Cortex of kidney (tissue), 1 donor: ENCODE measurements at places on chromosomes 7 and 10.

DNA sequence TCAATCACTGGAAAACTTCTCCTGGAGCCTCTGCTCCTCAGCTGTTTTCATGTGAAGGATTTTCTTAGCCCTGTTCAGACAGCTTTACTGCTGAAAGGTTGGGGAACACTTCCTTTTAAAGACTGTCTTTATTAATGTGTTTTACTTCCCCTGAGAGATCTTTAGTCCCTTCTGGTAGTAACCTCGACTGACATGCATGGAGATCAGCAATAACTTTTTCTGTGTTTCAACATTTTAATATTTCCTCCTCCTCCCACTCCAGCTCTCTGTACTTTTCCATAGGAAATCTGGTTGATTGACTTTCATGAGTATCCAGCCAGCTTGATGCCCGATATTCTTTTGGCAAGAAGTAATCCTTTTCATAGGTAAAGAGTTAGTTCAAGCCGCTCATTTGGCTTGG, 62.7 kb upstream of the STRIP2 start:
- DNase-seq, result no peak

- no peak for DNase-seq
Observed at GRCh38 chr7:129245533-129245932, 20.7 kb downstream of the AHCYL2 start.

DNA sequence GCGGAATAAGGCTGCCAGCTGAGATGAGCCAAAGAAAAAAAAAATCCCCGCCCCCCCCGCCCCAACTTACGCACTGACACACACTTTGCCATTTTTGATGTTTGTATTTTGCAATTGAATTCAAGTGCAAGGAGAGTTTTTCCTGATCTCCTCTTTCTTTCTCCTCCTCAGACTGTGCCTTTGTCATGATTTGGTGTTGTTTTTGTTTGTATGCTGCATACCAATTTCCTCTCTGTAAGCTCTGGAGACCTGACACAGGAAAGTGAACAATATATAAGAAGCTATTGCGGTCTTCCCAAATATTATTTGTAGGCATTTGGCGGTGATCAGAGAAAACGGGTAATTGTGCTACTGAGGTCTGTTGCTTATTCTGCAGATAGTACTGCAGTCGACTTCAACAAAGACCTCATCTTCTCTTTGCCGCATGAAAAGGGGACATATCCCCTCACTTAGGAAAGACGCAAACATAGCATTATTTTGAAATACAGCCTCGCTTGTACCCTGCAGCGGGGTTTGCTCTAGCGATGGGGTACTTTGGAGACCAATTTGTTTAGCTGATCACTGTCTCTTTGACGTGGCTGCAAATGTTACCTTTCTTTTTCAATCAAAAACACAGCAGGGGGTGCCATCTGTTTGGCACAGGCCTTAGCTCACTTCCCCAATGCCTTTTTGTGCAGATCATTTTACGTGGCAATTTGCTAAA, 206.6 kb downstream of the SKAP2 start:
- no peak for DNase-seq

GRCh38 chr7:130231792-130232191, 24.1 kb downstream of the SSMEM1 start:
- no peak for DNase-seq

GRCh38 chr10:55311848-55312635, 511.0 kb upstream of the PCDH15 start:
- no peak for DNase-seq

DNA sequence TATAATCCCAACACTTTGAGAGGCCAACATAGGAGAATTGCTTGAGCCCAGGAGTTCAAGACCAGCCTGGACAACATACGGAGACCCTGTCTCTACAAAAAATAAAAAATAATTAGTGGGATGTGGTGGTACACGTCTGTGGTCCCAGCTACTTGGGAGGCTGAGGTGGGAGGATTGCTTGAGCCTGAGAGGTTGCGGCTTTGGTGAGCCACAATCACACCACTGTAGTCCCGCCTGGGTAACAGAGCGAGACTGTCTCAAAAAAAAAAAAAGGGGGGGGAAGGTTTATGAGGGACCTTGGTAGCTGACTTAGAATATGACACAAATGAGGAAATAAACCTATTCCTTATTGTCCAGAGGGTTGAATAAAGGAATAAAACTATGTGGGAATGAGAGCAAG, 30.8 kb downstream of the SCD start:
- DNase-seq, result no peak

GRCh38 chr7:1948887-1949680, 279.0 kb downstream of the ELFN1 start:
- DNase-seq, result no peak

DNA sequence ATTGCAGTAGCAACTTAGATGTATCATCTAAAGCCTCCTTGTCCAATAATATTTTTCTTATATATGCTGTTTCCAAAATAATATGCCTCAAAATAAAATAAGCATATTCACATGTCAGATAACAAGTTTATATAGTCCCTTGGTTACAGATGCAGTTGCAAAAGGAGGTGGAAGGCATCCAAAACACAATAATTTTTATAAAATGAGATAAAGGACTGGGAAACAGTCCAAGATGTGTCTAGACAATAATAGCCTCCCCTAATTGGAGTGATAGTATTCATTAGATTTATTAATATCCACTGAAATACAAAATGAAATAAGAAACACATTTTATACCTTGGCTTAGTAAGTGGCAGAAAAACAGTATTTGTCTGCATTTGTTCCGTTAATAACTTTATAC, 30.3 kb downstream of the BCAP29 start:
- DNase-seq, result no peak

- DNase-seq, result no peak
Observed at GRCh38 chr10:12774204-12774894, 227.2 kb downstream of the CCDC3 start.

DNA sequence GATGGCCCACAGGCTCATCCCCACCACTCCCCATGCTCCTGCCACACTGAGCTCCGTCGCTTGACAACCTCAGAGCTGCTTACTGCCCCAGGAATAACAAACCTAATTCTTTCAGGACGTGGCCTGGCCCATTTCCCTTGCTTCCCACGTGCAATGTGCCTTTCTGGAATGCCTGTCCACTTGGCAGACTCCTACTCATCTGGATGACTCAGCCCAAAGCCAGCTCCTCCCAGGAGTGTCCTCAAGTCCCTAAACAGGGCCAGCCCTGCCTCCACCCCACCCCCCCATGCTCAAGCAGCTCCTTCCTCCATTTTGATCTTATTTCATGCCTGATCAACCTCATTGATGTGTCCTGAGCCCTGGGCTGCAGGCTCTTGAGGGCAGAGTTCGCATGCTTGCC, 164.9 kb upstream of the RNF32 start:
- no peak for DNase-seq

DNA sequence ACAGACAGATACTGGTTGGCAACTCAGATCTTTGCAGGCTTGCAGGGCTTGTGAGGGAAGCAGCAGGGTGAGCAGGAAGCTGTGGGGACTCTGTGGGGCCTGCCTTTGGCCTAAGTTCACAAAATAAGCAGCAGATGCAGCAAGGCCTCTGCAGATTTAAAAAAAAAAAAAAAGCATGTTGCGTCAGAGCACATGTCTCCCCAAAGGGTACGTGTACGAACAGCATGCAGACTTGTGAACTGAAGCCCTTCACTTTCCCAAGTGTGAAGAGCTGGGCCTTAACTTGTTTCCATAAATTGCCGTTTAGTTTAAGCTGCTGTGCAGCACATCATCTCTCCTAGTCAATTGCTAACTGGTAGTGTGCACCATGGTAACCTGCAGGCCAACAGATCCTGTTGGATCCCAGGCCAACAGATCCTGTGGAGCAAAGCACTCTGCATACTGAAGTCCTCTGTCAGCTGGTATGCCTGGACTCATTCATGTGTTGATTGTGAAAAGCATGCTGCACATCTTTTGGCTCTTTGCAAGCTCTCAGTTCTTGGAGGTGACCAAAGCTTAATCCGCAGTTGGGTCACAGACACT, 10.8 kb upstream of the XPNPEP1 start:
- no peak for DNase-seq

GRCh38 chr7:158077934-158078910, 509.4 kb downstream of the PTPRN2 start:
- no peak for DNase-seq

GRCh38 chr10:132626761-132627665, 89.4 kb downstream of the INPP5A start:
- no peak for DNase-seq

GRCh38 chr7:135721198-135721820, 6.7 kb downstream of the SLC13A4 start:
- DNase-seq, result no peak

DNA sequence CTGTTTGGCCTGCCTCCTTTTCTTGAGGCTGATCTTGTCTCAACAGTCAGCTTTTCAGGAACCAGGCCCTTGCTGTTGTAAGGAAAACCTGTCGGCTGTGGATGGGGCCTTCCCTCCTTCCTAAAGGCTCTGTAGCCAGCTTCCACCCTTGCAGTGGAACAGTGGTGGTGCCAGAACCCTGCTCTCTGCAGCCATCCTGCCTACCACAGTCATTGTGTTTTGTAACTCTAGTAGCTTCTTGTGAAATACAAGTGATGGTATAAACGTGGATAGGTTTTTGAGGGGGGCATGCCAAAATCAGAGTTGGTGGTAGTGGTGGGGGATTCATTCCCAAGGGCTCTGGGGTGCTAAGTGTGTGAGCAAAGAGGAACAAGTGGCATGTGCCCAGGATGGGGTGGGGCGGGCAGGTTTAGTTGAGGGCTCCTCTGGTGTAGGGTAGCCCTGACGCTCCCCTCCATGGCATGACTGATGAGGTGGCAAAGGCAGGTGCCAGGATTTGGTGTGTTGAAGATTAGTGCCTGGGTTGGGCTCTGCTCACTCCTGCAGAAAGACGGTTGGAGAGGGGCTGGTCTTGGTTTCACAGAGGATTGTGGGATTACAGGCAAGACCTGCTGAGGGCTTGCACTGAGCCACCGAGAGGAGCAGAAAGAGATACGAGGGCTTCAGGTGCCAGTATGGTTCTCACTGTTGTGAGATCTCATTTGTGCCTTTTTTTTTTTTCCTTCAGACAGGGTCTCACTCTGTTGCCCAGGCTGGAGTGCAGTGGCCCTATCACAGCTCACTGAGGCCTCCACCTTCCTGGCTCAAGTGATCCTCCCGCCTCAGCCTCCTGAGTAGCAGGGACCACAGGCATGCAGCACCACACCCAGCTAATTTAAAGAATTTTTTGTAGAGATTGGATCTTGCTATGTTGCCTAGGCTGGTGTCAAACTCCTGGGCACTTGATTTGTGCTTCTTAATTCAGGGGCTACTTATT, 7.4 kb downstream of the TSPAN14 start:
- no peak for DNase-seq

- DNase-seq, result no peak
Observed at GRCh38 chr7:90690159-90690858, 94.2 kb downstream of the CDK14 start.

GRCh38 chr7:5217851-5218331, 27.9 kb downstream of the WIPI2 start:
- no peak for DNase-seq

GRCh38 chr7:6218329-6218728, 54.1 kb downstream of the CYTH3 start:
- DNase-seq, result no peak

DNA sequence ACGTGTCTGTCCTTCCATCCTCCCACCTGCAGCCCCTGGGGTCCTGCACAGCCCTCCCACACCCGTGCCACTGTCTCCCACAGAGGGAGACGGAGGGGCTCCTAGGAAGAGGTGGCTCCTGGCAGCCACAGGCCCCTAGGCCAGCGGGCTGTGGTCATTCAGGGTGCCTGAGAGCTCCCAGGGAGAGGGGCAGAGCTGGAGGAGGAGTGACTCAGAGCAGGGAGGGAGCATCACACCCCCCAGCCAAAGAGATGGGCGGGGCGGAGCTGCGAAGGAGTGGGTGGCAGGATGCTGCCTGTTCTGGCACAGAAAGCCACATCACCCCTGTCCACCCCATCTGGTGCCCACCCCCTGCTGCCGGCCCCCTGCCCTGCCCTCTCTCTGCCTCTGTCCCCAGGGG, 50.5 kb downstream of the STK32C start:
- no peak for DNase-seq

GRCh38 chr10:52043811-52044210, 270.3 kb upstream of the DKK1 start:
- DNase-seq, result no peak

DNA sequence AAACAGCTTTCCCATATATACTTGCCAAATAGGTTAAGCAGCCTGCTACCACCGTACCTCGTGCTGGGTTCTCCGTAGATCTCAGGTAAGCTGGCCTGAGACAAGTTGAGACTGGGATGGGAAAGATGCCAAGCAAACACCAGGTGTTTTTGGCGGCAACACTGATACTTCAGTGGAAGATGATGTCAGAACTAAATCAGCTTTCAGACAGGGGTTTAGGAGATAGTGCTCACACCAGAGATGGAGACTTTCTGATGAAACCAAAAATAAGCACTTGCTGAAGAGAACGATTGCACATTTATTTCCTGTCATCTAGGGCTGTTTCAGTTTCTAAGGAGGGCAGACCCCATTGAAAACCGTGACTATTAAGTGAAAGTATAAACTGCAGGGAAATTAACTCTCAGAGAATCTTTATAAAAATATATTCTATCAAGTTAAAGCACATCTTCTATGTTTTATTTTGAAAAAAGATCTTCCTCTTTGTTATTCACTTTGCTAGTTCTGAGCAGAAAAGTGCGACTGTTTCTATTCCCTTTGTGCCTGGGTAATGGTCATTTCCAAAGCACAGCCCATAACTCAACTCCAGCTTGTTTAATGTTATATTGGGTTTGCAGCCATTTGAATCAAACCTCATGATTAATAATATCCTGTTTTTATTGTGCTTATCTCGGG, 149.9 kb downstream of the CPED1 start:
- DNase-seq, result no peak

- no peak for DNase-seq
Observed at GRCh38 chr7:157615101-157615817, 278.5 kb downstream of the DNAJB6 start.

GRCh38 chr7:45978010-45978681, 57.1 kb upstream of the IGFBP3 start:
- DNase-seq, result no peak

DNA sequence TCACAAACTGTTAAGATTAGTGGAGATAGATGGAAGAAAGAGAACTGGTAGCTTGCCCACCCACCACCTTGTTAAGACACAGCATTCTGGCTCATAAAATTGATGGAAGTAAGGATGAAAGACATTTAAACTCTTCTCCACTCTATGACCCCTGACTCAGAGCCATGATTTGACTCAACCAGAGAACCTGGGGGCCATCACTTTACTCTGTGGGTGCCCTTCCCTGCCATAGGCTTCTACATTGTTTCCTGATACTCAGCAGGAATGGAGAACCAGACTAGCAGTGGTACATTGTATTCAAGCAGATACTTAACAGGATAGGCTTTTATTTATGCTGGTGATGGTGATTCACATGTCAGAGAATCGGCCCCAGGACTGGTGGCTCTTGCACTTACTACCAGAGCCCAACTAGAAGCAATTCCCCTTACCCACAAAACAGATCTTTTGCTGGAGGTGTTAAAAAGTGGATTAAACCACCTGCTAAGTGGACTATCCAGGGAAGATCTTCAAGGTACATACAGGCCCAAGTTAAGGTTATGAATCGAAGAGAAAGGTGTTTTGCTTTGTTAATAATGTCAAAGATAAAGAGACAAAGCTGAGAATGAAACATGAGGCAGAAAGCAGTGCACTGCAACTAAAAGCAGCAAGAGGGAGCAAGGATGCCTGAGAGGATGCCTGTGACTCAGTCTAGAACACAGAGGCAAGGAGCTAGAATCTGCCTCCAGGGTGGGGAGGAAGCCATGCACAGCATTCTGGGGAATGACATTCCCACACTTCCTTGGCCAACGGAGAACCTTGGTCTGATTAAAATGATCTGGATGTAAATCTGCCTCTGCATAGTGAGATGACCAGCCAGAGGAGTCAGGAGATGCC, 36.0 kb upstream of the GLI3 start:
- no peak for DNase-seq
